Activated CD4-positive, alpha-beta T cell treated with anti-CD3 and anti-CD28 coated beads for 48 hours (primary cell): ENCODE measurements at places on chromosomes 6 and 20.

- no peak for DNase-seq
Observed at GRCh38 chr6:168116438-168116974, 37.5 kb upstream of the FRMD1 start.

DNA sequence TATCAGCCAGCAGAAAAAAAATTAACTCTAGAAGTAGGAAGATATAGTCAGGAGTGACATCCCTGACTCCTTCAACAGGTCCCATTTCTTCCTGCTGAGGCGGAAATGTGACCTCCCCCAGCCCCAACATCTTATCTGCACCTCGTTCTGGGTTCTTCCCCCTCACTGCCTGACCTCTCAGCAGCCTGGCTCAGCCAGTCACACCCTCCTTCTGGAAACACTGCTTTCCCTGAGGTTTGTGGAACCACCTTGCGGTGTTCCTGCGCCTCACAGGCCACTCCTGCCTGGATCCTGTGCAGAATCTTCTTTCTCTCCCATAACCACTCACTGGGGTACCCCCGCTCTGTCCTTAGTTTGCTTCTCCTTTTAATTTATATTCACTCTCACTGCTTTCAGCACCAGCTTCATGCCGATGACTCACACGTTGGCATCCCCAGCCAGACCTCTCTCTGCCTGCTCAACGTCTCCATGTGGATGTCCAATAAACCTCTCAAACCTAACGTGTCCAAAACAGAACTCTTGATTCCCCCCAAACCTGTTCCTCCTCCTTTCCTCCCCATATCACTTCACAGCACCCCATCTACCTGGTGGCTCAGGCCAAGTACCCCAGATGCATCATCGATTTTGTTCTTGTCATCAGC, 222.8 kb upstream of the PLN start:
- no peak for DNase-seq

- DNase-seq: no peak
Observed at GRCh38 chr6:21438986-21439352, 154.6 kb upstream of the SOX4 start.

DNA sequence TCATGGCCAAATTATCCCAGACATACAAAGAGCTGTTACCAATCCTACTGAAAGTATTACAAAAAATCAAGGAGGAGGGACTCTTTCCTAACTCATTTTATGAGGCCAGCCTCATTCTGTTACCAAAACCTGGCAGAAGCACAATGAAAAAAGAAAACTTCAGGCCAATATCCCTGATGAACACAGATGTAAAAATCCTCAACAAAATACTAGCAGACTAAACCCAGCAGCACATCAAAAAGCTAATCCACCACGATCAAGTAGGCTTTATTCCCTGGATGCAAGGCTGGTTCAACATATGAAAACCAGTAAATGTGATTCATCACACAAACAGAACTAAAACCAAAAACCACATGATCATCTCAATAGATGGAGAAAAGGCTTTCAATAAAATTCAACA, 109.2 kb downstream of the C6orf118 start:
- no peak for DNase-seq

GRCh38 chr6:146892283-146892612, 293.5 kb downstream of the ADGB start:
- no peak for DNase-seq

- DNase-seq: peak; percentile 7
Observed at GRCh38 chr6:45310118-45310788, 17.9 kb upstream of the RUNX2 start.

DNA sequence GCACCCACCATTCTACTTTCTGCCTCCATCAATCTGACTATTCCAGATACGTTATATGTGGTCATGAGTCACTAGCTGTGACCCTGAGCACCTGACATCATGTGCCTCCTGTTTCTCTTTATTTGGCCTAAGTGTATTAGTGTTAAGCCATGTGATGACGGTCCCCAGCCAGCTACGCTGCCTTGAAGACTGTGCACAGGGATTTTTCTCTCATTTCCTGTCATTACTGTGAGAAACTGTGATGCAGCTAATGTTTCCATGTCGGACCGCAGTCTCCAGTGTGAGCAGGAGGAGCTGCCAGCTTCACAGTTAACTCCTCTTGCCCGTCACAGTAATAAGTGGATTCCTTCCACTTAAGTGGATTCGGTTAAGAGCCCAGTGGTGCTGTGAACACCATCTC, 9.9 kb upstream of the SPATS1 start:
- DNase-seq: peak; percentile 4

DNA sequence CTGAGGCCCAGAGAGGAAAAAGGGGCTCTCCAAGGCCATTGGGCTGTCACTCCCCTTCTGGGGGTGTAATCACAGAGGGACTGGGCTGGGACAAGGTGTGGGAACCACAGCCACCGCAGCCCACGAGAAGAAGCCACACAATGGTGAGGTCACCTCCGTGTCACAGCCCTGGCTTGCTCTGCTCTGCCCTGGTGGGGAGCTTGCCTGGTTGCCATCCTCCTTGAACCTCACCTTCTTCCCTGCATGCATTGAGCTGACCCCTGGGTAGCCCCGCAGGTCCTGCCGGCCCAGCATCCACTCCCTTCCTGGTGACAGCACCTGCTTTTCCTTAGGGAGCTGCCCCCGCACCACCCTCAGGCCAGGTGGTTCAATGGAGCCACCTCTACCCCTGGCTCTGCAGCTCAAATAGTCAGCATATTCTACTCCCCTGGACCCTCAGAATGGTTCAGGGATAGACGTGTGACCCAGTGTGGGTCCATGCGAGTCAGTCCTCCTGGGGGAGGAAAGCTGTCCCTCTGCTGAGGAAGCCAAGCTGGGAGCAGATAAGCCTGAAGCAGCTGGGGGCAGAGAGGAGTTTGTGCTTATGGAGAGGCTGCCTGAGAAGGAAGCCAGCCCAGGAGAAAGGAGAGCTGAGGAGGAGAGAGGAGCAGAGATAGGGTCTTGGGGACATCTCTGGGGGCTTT, 21.3 kb downstream of the RBM38 start:
- peak; percentile 38 for DNase-seq

GRCh38 chr6:5160206-5160605, 75.1 kb downstream of the PPP1R3G start:
- no peak for DNase-seq

DNA sequence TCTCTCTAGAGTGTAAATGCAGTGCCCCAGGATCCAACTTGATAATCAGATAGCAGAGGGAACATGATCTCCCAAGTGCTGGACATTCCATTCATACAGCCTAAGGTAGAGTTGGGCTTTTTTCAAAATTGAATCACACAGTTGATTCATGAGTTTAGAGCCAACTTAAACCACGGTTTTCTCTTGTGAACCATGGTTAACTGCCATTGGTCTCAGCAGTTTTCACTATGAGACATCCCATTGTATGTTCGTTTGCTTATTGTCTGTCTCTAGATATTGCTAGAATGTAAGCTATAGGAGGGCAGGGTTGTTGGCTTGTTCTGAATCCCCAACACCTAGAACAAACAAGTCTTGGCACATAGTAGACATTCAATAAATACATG, 37.2 kb upstream of the TAF8 start:
- no peak for DNase-seq
